ENCODE measurements at places on chromosomes 3 and 15.

DNA sequence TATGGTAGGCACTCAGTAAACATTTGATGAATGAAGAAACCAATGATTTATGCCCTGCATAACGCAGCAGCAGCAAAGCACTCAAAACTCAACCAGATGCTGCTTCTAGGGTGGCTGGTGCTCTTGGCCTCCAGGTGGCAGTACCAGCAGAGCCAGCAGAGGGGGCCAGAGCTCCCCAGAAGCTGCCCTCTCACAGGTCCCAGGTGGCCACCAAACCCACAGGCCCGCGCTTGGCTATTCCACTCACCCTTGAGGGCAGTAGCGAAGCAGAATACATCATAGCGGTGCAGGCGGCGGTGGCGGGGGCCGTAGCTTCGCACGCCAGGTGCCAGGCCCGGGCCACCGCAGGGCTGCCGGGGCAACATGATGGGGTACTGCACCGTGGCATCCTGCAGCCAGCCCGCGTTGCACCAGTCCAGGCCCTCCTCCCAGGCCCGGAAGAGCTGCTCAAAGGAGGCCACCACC, 16.6 kb downstream of the HAPLN3 start:
- DNase-seq: no peak

GRCh38 chr3:182967218-182968204, 12.8 kb downstream of the DCUN1D1 start:
- no peak for DNase-seq

GRCh38 chr3:171000281-171000680, 26.2 kb downstream of the SLC2A2 start:
- DNase-seq: no peak

DNA sequence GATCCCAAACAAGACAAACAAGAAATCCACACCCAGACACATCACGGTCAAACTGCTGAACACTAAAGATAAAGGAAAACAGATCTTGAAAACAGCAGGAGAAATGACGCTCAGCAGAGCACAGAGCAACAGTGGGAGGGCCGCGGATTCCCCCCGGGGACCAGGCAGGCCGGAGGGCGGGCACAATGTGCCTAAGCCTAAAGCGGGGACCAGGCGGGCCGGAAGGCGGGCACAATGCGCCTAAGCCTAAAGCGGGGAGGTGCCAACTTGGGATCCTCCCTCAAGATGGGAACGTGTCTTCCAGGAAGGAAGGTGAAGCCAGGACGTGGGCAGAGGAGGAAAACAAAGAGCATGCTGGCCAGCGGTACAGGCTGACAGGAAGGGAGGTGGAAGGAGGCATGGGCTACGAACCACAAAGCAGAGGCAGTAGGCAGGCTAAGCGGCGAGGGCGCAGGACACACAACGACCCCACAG, 31.1 kb downstream of the CYFIP1 start:
- no peak for DNase-seq

- peak; percentile 25 for DNase-seq
Observed at GRCh38 chr3:146250449-146251382, at the start of gene PLSCR4. PLSCR4 (minus strand) TSS chr3:146251105; CDS start chr3:146222071, 29,034 bp downstream.

DNA sequence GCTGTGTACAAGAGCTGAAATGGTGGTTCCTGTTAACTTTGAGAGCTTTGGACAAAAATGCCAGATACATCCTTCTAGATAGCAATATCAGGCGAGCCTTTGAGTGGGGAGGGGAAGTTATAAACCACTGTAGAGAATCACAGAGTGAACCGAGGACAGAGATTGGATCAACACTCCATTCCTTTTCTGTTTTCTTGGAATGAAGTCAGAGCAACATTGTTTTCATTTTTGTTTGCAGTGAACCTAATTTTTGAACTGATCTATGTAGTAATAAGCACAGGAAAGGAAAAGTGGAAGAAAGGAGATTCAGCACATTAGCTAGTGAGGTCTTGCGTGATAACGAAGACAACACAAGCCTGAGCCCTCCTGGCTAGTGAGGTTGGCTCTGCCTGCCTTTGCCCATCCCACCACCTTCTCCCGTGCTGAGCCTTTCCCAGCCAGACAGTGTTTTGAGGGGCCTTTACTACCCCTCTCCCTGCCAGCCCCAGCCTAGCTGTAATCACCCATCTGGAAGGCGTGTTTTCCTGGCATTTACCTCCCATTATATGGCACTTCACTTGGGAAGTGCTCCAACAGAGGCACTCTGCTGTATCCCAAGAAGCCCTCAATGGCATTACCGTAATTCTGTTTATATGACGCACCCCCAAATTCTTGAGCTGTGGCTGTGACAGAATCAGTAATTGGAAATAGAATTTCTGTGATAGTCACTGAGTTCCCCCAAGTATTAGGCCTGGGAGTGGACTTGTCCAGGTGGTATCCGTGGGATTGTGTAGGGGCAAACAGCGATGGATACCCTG, 129.8 kb downstream of the CACNA1D start:
- no peak for DNase-seq

GRCh38 chr3:170470063-170471016, 51.7 kb downstream of the CLDN11 start:
- DNase-seq: peak; percentile 81

- DNase-seq: no peak
Observed at GRCh38 chr3:128432301-128432970, 34.3 kb downstream of the DNAJB8 start.

Measured in putamen (tissue), 1 donor.